ENCODE measurements at places on chromosomes 16 and 17.
A peak's percentile ranks its signal among the peaks of the same experiment; 100 is the strongest.

DNA sequence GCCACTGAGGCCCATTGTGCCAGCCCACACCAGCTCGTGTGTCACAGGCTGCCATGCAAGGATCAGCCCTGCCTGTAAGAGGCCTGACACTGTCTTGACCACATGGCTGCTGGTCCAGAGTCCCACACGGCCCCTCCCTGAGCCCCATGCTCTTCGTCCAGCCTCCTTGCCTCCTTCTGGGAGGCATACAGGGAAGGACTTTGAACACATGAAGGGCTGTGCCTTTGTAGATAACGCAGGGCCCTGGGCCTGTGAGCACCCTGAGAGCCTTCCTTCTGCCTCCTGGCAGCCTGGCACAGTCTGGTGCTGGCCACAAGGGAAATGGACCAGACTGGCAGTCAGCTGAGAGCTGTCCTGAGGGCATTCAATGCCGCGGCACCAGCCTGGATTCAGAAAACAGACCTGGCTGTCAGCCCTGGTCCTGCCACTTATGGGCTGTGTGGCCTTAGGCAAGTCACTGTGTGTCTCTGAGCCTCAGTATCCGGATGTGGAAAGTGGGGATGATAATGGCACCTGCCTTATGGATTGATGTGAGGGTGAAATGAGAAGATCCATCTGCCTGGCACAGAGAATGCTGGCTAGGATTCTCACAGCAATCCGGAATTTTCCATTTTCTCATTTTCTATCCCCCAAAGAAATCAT, 19.2 kb upstream of the SPNS2 start:
- DNase-seq: peak; percentile 79

DNA sequence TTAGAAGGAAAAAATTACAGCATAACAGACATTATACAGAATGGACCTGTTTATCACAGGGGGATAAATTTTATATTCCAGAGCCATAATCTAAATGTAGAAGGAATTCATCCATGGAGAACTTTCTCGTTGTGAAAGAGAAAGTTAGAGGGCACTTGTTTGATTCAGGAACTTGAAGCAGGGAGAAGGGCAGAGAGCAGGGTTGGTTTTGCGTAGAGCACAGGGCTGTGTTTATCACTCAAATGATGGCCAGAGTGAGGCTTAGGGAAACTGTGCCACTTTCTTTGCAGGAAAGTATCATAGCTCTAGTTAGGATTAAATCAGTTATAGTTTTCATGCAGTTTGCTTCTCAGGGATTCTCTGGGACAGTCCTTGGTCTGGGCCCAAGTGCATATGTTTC, 29.1 kb upstream of the MED13 start:
- DNase-seq: no peak

GRCh38 chr16:50697881-50698767, 4.7 kb downstream of the NOD2 start:
- DNase-seq: peak; percentile 40

- no peak for DNase-seq
Measured at GRCh38 chr16:80142281-80142680, 398.5 kb upstream of the DYNLRB2 start.

DNA sequence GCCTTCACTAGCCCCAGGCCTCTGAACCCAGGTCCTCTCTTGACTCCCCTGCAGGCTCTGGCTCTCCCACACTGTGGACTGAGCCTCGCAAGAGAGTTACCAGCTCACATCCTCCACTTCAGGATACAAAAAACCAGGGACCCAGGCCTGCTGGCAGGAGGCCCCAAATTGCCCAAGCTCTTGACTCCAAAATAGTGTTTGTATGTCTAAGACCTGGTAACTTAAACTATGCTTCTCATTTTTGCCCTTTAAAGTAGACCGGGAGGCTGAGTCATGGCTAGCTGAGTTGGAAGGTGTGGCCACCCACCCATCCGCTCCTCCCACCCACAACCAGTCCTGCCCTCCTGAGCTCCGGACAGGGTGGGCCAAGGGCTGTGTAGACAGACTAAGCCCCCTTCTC, 250.0 kb downstream of the SOX9 start:
- DNase-seq: no peak

DNA sequence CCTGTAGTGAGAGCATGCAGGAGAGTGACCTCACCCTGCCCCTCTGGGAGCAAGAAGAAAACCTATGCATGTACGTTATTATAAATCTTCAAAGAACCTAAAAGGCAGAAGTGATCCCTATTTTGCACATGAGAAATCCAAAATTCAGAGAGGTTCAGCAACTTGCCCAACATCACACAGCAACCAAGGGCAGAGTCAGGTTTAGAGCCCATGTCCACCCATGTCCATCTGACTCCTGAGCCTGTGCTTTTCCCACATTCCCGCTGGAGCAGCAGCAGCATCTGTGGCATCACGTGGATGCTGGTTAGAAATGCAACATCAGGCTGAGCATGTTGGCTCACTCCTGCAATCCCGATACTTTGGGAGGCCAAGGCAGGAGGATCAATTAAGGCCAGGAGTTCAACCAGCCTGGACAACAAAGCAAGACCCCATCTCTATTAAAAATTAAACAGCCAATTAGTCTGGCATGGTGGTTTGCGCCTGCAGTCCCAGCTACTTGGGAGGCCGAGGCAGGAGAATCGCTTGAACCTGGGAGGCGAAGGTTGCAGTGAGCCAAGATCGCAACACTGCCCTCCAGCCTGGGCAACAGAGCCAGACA, 26.3 kb downstream of the METTL22 start:
- no peak for DNase-seq

DNA sequence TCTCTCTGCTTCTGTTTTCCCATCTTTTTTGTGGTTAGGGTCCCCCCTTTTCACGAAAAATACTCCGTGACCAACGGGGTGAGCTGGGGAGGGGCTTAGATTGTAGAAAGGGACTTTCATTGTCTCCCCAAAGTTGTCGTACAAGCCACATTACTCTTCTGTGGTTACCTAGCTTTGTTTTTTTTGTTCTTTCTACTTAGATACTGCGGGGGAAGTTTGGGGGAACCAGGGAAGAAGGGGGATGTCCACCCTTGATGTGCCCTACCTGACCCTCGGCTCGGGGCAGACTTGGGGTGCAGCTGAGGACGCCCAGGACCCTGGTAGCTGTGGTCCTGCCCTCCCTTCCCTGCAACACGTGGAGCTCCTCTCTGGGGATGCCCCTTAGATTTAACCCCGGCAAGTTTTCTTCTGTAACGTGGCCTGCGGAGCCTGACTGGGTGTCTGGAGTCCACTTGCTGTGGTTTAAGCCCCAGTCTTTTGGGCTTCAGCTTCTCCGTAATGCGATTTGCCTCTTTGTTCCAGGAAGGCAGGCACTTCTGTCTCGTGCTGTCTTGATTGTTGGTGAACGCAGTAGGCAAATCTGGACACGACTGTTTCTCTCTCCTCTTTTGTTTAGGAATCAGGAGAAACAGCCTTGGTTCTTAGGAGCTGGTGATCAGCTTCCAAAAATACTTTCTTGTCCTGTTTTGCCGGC, 892 bp downstream of the ABCC1 start:
- peak; percentile 36 for DNase-seq

DNA sequence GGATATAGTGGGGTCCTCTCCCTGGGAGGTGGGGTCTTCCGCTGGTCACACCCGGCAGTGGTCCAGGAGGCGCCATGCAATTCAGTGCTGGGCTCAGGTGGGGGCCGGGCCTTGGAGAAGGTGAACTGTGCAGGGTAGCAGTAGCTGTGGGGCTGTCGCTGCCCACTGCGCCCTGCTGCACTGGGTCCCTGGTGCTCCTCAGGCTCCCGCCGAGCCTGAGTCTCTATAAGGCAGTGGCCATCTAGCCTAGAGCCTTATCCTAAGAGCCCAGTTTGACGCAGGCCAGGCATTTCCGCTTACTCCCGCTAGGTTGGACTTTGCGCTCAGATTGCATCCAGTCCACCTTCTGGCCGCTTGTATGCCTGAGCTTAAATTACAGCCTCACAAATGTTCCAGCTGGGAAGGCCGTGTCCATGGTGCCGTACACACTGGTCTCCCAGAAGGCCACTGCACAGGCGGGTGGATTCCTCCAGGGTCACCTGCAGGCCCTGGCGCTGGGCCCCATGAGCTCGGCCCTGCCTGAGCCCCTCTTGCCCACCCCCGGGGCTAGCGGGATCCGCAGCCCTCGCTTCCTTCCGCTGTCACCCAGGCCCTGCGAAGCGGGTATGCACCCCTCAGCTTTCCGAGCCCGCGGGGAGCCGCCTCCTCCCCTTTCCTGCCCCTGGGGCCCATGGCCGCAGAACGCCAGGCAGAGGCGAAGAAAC, 1762.2 kb downstream of the TP53TG3F start:
- no peak for DNase-seq

- DNase-seq: peak; percentile 51
Measured at GRCh38 chr16:81531419-81531821, 86.8 kb downstream of the CMIP start.

Data from transverse colon (tissue), 4 donors.